NCI-H1436 (cell line): ENCODE measurements at places on chromosomes 16 and 17.
A peak's percentile ranks its signal among the peaks of the same experiment; 100 is the strongest.

DNA sequence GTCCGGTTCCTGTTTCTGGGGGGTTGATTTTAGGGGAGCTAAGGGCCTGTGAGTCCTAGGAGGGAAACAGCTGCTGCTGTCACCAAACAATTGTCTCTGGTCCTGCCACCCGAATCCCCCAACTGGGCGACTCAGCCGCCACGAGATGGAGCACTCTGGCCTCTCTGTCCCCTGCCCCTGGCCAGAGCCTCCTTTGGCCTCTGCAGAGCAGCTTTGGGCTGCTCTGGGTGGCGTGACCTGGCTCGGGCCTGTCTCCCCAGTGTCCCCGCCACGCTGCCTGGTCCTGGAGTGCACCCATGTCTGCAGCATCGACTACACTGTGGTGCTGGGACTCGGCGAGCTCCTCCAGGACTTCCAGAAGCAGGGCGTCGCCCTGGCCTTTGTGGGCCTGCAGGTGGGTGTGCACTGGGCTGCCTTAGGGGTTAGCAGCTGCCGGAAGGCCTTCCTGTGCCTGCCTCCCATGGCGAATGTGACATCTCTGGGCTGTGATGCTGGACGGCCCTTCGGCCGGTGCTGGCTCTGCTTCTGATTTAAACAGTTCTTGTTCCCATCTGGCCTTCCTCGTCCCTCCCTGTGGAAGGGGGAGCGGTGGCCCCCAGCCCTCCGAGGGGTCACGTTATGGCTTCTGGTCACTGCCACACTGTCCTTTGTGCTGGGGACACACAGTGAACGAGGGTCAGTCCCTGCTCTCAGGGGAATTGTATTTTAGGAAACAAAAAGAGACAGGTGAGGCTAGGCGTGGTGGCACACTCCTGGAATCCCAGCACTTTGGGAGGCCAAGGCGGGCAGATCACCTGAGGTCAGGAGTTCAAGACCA, 11.6 kb upstream of the RNF213 start:
- DNase-seq: no peak

- no peak for DNase-seq
These were observed 40.8 kb upstream of the BPTF start for GRCh38 chr17:67784364-67785121.

- DNase-seq: peak; percentile 34
These were observed at the start of gene TRPV2 for GRCh38 chr17:16415031-16415924. TSS of gene TRPV2 (plus strand) at chr17:16415571. CDS start at chr17:16417669, 2,098 bp downstream.

DNA sequence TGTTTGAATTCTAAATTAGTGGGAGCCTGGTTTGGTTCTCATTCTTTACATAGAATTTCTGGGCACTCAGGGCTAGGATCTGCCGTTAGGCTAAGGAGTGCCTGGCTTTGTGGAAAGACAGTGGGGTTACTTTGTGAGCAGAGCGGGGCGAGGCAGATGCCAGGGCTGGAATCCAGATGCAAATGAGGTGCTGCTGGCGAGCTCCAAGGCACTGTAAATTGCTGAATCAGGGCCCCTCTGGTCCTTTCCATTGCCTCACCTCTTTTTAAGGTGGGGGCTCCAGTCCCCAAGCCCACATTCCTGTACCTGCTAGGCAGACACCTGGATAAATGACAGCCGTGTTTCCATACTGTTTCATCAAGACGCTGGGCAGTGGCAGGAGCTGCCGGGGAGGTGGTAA, 33.8 kb downstream of the PIPOX start:
- no peak for DNase-seq

DNA sequence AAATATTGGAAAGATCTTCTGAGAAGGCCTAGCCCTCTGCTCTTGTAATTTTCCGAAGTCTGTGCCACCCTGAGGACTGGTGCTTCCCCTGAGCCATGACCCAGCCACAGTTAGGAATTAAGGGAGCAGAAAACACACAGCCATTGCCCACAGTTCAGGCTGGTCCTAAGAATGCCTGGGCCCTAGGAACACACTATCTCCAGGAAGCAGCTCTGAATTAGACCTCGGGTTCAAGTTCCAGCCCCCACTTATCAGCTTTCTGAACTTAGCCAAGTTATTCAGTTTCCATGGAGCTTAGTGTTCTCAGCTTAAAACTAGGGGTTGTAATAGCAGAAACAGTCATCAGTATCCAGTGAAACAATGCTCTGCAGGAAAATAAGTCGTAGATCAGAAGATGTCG, 56.0 kb downstream of the CDH13 start:
- DNase-seq: no peak

DNA sequence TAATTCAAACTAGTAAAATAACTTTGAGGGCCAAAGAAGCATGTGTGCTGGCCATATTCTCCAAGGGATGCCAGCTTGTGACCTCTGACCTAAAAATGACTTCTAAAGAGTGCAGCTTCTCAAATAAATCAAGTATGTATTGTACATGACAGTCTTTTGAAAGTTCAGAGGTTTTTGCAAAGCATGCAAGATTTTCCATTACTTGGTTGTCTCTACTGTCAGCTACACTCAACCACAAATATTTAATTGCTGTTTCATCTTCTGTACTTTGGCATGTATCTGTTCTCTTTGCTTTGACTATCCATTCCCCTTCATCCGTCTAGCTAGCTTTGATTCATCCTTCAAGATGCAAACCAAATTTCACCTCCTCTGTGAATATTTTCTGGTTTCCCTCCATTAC, 121.9 kb upstream of the HS3ST2 start:
- no peak for DNase-seq

- DNase-seq: no peak
These were observed 17.0 kb downstream of the SMTNL2 start for GRCh38 chr17:4601326-4601725.

- DNase-seq: no peak
These were observed 50.4 kb downstream of the SLFN5 start for GRCh38 chr17:35293151-35293847.

DNA sequence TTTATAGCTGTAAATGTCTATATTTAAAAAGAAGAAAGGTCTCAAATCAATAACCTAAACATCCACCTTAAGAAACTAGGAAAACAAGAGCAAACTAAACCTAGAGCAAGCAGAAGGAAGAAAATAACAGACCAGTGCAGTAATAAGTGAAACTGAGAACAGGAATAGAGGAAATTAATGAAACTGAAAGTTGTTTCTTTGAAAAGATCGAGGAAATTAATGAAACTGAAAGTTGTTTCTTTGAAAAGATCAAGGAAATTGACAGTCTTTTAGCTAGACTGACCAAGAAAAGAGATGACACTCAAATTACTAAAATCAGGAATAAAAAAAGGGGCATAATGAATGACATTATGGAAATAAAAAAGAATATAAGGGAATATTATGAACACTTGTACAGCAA, 46.4 kb downstream of the SLFN5 start:
- DNase-seq: no peak

- no peak for DNase-seq
These were observed 27.7 kb downstream of the SRL start for GRCh38 chr16:4214215-4214621.

- DNase-seq: peak; percentile 27
These were observed 119.1 kb upstream of the SMURF2 start for GRCh38 chr17:64781014-64781756.

DNA sequence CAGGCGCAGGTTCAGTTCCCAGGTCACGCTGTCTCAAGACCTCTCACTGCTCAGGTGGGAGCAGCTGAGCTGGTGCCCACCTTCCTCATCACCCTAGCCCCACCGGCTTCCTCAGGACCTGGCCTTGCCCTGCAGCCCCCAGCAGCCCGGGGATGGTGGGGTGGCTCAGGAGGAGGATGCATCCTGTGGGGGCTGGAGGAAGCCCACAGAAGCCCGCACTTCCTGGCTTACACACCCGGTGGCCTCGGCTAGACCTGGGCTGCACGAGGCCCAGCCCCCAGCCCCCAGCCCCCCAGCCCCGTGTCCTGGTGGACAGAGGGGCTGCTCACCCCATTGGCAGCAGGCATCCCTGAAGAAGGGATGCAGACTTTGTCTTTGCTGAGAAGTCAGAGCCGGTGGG, 43.4 kb downstream of the BAHCC1 start:
- DNase-seq: no peak

GRCh38 chr17:54967621-54968261, 713 bp downstream of the COX11 start:
- no peak for DNase-seq
